ENCODE measurements at places on chromosomes 3 and 15.

GRCh38 chr3:184368116-184368515 lies 6.6 kb downstream of the POLR2H start:
- DNase-seq, result no peak

GRCh38 chr3:28028554-28028953 lies 212.9 kb upstream of the CMC1 start:
- no peak for DNase-seq

DNA sequence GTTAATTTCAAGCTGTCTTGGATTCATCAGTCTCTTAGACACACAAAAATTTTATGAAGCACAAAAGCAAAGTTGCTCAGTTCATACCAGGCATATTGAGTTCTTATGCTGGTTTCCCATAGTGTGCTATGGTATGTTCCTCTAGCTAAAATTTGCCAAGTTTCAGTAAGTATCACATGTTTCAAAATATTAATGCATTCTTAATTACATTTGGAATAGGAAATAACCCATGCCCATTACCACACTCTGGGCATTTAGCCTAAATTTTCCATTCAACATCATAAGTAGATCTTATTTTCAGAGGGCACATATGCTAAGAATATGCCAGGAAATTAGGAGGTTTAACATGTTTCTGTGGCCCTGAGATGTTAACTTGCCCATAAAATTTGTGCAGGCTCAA lies 289.9 kb downstream of the SHOX2 start:
- no peak for DNase-seq

DNA sequence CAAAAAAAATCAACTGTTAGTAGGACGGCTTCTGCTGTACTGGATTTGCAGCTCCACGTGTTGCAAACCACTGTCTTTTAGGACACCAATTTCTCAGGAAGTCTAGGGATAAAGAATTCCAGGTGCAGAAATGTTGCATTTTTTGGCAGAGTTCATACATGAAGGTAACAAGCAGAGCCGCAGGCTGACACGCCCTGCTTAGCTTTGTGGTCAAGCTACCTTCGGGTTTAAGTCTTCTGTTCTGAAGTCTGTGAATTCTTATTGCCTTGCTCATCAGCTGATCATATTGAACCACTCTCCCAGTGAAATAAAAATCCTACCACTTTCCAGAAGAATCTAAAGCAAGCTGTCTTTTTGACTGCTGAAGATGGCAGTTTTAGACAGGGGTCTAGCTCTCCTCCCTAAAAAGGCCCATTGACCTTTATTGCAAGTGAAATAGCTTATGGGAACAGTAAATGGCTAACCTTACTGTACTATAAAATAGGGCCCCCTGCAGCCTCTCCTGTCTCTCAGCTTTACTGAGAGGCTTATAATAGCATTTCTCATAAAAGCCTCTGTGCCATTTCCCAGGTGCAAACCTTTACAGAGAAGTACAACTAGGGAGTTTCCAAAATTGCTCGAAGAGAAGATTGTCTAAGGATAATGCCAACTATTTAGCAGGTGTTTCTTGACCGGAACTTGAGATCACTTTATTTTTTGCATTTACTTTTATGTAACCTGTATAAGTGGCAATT lies 262.2 kb upstream of the IL12A start:
- no peak for DNase-seq

GRCh38 chr15:44137750-44138149 lies 57.3 kb downstream of the FRMD5 start:
- no peak for DNase-seq

GRCh38 chr15:84861781-84862180 lies 22.7 kb upstream of the SLC28A1 start:
- no peak for DNase-seq

- DNase-seq, result no peak
Measured at GRCh38 chr3:150020527-150020926, 49.8 kb upstream of the PFN2 start.

DNA sequence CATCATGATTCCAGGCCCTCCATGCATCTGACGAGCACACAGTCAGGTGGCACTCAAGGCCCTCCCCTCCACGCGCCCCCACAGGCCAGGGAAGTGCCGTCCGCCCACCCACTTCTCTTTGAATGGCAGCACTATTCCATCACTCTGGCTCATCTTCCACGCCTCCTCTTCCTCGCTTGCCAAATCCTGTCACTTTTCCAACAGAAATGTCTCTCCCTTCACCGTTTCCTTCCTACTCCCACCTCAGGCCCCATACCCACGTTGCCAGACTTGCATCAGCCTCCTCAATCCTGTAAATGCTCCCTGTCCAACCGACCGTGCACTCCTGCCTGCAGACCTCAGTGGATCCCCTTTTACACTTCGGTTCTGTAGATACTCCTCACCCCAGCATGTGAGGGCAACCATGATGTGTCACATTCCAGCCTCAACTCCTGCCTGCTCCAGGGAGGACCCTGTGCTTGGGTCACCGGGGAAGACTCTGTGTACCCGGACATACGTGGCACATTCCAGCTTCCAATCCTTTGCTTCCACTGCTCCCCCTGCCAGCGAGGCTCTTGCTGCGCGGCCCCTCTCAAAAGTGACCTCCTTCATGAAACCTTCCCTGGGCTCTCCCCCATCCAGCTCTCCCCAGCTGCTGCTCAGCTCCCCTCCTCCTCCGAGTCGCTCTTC lies 29.6 kb downstream of the ADCY5 start:
- DNase-seq, result no peak

DNA sequence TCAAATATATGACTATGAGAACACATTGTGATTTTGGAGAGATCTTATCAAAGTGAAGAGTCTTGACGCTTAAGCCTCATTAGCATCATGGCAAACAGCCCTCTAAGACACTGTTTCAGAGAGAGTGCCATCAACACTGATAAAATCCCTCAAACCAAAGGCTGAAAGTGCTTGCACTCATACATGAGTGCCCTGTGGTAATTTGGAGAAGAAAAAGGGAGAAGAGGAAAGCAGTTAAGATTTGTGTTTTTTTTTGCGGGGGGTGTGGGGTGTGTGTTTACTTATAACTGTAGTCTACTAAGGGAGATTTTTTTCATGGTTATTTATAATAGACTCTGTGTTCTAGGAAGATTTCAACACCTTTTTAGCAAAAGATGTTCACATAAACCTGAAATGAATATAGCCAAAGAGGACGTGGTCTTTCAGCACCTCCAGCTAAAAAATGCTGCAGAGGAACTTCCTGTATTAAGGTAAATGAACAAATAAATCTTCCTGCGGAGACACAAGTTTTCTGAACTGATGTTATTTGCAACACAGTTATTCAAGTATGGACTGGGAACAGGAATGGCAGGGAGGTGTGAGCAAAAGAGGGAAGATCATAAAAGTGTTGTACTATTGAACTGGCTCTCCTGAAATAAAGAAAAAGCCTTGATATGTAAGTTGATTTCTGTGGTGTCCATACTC lies 81.9 kb upstream of the TGFBR2 start:
- no peak for DNase-seq

GRCh38 chr15:75808563-75808962 lies 34.7 kb upstream of the UBE2Q2 start:
- DNase-seq, result no peak

GRCh38 chr15:100920516-100921135 lies 1.5 kb downstream of the LRRK1 start:
- no peak for DNase-seq

- peak; percentile 42 for DNase-seq
Measured at GRCh38 chr15:101054991-101055390, 135.8 kb downstream of the LRRK1 start.

GRCh38 chr3:159881208-159881607 lies 107.4 kb upstream of the IL12A start:
- no peak for DNase-seq

DNA sequence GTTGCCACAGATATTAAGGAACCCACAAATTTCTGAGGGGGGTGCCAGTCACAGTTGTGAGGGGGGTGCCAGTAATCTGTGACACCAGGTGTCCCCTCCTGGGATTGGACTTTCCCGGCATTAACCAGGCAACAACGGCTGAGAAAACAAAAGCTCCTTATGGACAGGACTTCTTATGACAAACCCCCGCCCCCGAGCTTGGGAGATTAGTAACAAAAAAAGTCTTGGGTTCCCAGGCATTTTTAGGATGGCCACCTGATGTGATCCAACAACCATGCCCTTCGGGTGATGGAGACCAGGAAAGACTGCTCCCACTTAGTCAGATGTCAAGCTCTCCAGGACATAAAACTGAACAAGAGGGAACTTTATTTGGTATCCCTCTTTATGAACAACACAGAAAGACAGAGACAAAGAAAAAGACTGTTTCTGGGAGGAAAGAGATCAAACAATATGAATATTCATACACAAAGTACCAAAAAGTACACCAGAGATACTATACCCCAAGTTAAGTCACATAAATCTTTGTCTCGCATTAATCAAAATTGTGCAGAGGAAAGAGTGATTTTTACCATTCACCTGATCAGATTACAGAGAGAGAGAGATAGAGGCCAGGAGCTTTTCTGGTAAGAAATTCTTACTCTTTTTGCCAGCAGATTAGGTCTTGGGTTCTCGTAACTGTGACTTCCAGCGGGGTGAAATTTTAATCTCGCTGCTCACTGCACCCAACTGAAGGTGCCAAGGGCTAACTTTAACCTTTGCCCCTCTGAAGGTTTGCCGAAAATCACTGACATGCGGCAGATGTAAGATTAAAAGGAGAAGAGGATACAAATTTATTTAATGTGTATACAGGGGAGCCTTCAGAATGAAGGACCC lies 61.6 kb downstream of the OSTN start:
- DNase-seq, result no peak

GRCh38 chr15:90497912-90498311 lies 31.8 kb upstream of the CRTC3 start:
- no peak for DNase-seq

DNA sequence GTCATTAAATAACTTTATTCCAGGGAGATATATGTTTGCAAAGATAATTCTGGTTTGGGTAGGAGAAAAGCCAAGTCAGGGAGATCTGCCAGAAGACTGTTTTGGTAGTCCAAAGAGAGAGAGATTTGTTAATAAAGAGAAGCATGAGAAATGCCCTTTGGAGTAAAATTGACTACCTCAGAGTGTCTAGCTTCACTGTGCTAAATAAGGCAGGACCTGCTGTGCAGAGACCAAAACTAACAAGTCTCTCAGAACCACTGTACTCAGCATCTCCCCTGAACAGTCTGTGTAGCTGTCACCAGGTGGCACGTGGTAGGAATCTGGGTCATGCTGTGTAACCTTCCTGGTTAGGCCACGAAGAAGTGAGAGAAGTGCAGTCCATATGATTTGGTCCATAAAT lies 31.6 kb upstream of the SLC35G2 start:
- no peak for DNase-seq

DNA sequence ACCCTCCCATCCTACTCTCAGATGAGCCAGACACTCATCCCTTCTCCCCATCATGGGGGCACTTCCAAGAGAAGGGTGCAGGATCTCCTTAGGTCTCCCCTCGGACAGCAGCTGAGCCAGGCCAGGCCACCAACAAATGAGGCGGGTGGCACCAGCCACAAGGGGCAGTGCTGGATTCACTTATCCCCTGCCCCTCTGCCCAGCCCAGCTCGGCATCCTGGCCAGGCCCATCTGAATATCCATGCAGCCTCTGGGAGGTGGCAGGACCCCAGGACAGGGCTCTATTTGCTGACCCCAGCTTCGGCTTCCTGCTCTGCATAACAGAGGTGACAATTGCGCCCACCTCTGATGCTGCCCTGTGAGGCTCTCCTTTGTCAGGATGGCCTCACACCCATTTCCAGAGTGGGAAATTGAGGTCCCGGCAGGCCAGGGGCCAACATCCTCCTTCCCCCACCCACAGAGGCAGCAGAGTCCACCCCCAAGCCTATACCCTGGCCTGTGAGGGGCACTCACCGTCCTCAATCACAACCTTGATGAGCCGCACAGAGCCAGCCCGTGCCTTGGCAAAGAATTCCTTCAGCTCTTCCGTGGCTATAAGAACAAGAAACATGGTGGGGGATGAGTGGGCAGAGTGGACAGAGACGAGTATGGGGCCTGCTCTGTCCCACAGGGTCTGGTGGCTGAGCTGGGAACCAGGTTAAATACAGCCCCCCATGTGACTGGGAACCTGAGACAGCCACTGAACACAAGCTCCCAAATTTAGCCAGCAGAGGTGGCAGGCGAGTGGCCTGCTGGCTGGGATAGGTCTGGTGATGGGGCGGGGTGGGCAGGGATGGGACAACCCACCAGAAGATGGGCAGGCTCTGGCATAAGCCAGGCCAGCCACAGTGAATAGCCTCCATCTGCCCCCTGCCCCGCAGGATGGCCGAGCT lies 4.2 kb downstream of the TWF2 start:
- no peak for DNase-seq

DNA sequence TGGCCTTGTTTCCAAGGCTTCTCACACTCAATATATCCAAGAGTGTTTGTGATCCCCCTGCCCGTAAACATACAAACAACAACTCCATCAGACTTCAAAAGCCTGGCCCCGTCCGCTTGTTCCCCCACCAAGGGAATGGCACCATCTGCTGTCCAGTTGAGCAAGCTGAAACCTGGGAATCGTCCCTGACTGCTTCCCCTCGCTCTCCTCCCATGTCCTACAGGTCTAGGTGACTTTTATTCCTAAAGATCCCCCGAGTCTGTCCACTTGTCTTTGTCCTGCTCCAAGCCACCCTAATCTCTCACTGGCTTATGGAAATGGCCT lies 27.9 kb upstream of the FAM174B start:
- no peak for DNase-seq

DNA sequence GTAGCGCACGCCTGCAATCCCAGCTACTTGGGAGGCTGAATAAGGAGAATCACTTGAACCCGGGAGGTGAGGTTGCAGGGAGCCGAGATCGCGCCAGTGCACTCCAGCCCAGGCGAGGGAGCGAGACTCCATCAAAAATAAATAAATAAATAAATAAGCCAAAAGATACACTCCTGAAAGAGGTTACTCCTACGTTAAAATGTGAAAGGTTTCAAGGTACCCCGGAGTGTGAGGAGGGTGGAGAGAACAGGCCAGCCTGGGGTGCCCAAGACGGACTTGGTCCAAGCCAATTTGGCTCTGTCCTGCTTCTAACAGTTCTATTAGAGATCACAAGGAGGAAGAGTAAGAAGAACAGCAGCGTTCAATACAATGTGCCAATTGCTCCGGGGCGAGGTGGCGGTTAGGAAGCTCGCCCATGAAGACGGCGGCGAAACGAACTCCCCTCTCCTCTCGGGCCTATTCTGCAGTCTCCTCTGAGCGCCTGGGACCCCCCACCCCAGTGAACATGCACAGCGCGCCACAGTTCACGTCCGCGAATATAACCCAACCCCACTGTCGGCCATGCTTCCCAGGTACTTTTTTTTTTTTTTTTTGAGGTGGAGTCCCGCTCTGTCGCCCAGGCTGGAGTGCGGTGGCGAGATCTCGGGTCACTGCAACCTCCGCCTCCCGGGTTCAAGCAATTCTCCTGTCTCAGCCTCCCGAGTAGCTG lies 942 bp downstream of the ELP6 start:
- no peak for DNase-seq

- no peak for DNase-seq
Measured at GRCh38 chr15:41013691-41014414, 60.6 kb downstream of the CHAC1 start.

DNA sequence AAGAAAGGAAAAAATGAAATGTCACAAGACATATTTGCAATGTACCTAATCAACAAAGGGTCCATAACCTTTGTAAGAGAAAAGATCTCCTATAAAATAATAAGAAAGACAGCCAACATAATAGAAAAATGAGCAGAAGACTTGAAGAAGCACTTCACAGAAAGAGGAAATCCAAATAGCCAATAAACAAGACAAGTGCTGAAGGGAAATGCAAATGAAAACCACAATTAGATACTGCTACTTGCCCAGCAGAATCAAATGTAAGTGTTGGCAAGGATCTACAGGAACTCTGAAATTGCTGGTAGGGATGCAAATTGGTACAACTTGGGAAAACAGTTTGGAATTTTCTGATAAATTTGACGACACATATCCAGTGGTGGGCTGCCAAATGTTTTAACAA lies 15.1 kb upstream of the TOPAZ1 start:
- no peak for DNase-seq

GRCh38 chr3:48709051-48709461 lies 8.0 kb downstream of the IP6K2 start:
- no peak for DNase-seq
